Cardiac muscle cell (in vitro differentiated cells and primary cell): ENCODE measurements at places on chromosomes 4 and X.

- no peak for DNase-seq
Measured at GRCh38 chr4:133960975-133961374, 240.6 kb downstream of the PABPC4L start.

DNA sequence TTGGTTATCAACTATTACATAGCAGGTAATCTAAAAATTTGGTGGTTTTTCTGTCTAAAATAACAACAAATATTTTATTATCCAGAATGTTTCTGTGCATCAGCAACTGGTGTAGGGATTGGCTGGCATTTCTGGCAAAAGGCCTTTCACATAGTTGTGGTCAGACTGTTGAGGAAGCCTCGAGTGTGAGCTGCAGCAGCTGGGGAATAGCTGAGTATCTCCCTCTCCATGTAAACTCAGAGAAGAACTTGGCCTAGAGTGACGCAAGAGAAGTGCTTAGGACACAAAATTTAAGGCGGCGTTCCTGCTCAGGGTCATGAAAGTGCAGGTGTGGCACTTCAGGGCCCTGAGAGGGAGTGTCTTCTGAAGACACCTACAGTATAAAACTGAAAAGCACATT, 558.9 kb downstream of the SPOCK3 start:
- DNase-seq = peak; percentile 67

DNA sequence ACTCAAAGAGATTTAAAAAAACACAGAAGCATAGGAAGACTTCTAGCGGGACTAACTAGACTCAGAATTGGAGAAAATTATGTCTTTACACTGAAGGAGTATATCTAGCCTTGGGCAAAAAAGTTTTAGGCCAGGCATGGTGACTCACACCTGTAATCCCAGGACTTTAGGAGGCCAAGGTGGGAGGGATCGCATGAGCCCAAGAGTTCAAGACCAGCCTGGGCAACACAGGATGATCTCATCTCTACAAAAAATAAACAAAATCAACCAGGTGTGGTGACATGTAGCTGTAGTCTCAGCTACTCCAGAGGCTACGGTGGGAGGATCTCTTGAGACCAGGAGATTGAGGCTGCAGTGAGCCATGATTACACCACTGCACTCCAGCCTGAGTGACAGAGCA, 99.5 kb downstream of the NEUROG2 start:
- no peak for DNase-seq

- no peak for DNase-seq
Measured at GRCh38 chr4:94758141-94758699, 465 bp downstream of the BMPR1B start.

GRCh38 chr4:1038948-1039492, 27.6 kb downstream of the FGFRL1 start:
- DNase-seq = no peak

- DNase-seq = no peak
Measured at GRCh38 chrX:12425496-12425895, 287.2 kb downstream of the FRMPD4 start.

DNA sequence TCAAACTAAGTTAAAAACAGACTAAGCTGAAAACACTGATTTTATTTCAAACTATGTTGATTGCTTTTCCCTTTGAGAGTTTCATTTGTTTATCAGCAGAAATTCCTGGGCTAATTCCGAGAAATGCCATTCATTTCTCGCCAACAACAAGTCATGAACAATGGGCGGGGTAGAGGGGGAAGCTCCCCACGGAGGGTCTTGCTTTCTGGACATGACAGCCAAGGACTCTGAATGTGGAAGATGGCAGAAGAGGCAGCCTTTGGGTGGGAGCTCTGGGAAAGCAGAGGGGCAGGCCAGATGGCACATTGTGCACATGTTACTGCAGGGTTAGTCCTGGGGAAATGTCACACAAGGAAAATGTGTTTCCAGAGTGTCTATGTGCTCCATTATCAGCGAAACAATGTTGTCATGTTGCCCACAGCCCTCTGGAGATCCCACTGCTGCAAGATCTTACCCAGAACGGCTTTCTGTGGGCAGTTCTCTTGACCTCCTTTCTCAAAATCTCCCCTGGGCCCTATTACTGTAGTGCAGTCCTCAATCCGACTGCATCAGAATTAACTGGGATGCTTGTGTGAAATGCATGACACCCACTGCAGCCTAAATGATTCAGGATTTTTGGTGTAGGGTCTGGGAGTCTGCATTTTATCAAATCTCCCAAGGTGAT, 45.0 kb downstream of the CHRDL1 start:
- DNase-seq = no peak

- peak; percentile 79 for DNase-seq
Measured at GRCh38 chrX:45771114-45771513, 570.4 kb upstream of the DIPK2B start.

GRCh38 chr4:169241464-169241863, 29.3 kb downstream of the SH3RF1 start:
- no peak for DNase-seq

GRCh38 chrX:1386338-1387127, 5.4 kb downstream of the SLC25A6 start:
- no peak for DNase-seq

- no peak for DNase-seq
Measured at GRCh38 chr4:145451895-145452294, 29.8 kb upstream of the SMAD1 start.

DNA sequence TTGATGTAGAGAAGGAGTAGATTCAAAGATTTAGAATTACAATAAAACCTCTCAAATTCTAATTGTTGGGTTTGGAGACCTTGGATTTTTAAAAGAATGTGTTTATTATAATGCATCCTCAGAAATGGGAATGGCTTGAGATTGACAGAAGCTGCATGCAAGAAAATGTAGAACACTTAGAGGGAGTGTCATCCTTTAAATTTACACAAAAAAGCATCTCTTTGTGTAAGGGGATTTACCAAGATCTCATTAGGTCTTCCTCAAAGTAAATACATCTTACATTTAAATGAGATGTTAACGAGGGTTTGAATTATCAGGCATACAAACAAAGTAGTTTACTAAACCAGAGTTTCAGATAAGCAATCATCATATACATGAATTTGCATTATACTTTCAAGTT, 615.0 kb downstream of the FAM133A start:
- DNase-seq = no peak

DNA sequence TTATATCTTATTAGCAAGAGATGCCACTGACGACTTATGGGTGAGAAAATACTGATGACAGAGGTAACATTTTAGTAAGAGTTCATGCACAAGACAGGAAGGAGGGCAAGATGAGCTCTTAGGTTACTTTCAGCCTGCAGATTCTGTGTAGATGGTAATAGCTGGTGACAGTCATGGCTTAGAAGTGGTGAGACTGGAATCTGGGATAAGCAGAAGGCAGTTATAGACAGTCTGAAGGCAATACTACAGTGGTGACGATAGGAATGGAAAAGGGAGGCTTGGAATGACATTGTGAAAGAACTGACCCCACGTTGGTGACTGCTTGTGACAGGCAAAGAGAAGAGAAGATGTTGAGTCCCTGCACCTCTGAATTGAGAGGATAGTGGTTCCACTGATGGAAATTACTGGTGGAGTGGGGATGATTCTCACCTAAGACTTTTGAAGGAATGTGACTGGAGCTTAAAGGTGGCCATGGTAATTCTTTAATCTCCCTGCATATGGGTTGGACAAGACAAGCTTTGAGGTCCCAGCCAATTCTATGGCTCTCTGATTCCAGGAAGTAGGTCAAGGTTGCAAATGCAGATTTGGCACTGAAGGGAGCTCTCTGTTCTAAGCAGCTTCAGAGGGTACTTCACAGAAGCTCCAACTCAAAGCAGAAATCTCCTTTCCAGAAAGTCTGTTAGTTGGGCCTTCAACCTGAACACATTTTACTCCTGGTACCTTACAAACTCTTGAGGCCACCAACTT, 99.7 kb downstream of the RASL11B start:
- no peak for DNase-seq

DNA sequence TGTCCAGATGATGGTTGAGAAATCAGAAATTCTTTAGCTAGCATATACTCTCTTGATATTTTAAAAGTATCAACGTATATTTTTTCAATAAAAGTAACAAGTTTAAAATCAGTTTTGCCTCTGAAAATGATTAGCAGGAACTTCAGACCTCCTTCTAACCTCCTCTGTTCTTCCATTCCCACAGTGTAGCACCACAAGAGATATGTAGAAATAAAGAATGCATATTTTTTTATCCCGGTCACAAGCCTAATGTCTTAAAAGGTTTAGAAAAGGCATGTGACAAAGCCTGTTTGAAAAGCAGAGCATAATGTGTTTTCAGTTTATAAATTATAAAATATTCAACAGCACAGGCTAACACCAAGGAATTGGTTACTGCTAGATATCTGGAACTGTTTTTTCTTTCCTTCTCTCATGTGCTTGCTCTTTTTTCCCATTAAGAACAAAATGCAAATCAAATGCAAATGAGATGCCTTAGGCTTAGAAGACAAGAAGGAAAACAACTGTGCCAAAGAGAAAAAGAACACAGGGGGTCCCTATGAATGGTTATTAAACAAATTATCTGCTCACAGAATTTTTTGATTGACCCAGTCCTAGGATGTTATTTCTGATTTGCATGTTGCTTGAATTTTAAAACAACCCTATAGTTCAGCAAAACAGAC, 351.7 kb upstream of the FAM241A start:
- DNase-seq = no peak

GRCh38 chrX:24963823-24964222, 51.9 kb downstream of the ARX start:
- peak; percentile 10 for DNase-seq

DNA sequence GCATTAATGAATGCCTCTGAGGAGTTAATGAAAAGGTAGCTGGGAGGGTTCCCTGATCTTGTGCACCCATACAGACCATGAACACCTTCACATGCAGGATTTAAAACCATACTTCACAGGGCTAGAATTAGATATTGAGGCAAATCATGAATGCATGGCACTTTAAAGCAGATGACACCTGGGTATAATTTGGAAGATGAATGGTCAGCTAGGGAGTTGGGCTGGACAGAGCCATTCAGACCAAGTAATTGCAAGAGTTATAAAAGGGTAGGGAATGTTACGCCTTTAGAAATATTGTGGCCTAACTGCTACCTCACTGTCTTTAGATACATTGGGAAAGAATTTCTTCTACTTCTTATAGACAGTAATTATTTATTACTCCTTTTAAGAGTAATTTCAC, 89.1 kb upstream of the ZNF827 start:
- no peak for DNase-seq

DNA sequence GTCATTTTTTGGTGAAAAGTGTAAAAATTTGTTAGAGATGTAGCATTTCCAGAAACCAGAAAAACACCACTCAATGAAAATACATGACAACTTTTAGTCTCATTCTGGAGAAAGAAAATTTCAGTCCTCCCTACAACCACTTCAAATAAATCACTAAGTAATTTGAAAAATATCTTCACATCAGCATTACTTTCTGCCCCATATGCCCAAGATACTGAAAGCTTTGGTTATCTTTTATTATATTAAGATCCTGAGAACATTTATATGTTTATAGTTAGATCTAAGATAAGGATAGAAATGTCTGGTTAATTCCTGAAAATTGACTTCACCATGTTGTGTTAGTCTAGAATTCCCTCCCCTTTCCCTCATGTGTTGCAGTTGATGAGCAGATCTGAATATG, 119.0 kb downstream of the ADGRL3 start:
- no peak for DNase-seq

DNA sequence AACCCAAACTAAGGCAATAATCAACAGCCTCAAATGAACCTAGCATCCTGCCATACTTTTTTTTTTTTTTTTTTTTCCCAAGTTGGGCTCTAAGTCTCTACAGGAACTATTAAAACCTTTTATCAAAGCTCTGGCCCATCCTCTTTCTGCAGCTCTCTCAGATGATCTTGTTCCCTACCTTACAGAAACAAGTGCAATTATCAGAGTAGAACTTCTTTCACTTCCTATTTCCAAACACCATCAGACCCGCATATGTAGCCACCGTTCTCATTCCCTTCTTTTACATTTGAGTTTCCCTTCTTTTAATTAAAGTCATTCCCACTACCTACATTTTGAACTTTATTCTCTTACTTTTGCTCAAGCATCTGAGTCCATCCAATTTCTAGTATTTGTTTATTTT, 690.6 kb downstream of the DMD start:
- DNase-seq = no peak

- DNase-seq = peak; percentile 69
Measured at GRCh38 chr4:183360161-183360919, 38.1 kb upstream of the CLDN24 start.

DNA sequence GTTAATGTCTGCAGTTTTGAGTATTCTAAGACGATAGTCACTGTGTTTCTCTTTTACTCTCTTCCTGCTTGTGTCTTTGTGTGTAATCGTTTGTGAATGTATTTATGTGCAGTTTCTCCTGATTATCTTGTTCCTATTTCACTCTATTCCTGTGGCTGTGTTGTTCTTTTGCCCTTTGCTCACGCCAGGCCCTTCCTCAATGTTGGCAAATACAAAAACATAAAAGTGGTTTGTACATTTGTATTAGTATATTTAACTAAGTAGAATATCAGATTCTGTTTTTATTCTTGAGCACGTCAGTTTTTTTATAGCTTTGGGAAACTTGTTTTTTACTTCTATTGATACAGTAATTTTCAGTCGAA, 107.6 kb upstream of the BMPR1B start:
- DNase-seq = no peak

GRCh38 chrX:152028579-152028978, 54.1 kb upstream of the GABRE start:
- no peak for DNase-seq

GRCh38 chr4:21092531-21092930, 392.3 kb downstream of the PACRGL start:
- no peak for DNase-seq

- peak; percentile 73 for DNase-seq
Measured at GRCh38 chr4:16194214-16194613, 32.1 kb downstream of the TAPT1 start.

DNA sequence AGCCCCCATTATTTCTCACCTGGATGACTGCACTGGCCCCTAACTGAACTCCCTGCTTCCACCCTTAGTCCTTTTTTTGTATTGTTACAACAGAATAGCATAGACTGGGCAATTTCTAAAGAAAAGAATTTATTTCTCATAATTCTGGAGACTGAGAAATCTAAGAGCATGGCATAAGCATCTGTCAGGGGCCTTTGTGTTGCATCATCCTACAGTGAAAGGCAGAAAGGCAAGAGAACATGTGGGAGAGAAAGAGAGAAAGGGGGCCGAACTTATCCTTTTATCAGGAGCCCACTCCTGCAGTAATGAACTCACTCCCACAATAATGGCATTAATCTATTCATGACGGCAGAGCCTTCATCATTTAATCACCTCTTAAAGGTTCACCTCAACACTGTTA, 122.1 kb downstream of the EFNB1 start:
- no peak for DNase-seq
